ENCODE measurements at places on chromosomes 4 and X.

- no peak for DNase-seq
Observed at GRCh38 chr4:118968005-118968404, 79.4 kb downstream of the SYNPO2 start.

DNA sequence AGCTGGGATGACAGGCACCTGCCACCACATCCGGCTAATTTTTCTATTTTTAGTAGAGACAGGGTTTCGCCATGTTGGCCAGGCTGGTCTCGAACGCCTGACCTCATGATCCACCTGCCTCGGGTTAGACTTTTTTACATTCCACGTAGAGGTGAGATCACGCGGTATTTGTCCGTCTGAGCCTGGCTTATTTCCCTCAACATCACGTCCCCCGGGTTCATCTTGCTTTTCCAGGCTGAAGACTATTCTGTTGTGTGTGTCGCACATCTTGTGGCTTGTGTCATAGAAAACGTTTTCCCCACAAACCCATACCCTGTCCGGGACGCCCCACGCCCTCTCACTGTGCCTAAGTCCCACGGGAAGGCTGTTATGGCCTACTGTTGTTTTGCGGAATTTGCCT lies 185.3 kb downstream of the CRLF2 start:
- no peak for DNase-seq

GRCh38 chr4:182207830-182208396 lies 35.3 kb upstream of the TENM3 start:
- DNase-seq, result no peak

GRCh38 chr4:147901916-147902315 lies 170.0 kb downstream of the ARHGAP10 start:
- DNase-seq, result no peak

DNA sequence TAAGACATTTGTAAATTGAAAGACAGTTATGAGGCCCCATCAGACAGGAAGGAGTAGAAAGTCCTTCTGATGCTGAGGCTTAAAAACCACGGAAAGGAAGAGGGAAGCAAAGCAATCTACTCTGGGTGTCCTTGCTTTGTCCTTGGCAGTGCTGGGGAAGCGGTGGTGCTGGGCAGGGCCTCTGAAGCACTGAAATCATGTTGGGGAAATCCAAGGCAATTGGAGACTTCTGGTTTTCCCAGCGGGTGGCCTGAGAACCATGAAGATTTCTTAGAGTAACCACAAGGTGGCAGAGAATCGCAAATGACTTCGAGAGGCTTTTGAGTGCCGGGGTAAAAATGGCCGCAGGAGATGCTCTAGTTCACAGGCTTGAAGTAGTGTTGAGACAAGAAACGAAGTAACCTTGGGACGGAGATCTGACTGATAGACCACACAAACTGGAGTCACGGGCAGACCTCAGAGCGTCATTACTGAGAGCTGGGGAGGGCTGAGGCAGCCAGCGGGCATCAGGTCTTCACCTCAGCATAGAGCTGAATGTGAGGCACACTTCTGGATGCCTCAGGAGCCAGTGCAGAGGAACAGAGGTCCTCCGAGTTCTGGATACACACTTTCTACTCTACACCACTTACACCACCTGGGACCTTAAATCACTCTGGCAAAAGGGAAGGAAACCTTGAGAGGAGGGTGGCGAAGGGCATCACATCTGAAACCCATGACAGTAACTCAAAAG lies 130.7 kb upstream of the GPRIN3 start:
- no peak for DNase-seq

DNA sequence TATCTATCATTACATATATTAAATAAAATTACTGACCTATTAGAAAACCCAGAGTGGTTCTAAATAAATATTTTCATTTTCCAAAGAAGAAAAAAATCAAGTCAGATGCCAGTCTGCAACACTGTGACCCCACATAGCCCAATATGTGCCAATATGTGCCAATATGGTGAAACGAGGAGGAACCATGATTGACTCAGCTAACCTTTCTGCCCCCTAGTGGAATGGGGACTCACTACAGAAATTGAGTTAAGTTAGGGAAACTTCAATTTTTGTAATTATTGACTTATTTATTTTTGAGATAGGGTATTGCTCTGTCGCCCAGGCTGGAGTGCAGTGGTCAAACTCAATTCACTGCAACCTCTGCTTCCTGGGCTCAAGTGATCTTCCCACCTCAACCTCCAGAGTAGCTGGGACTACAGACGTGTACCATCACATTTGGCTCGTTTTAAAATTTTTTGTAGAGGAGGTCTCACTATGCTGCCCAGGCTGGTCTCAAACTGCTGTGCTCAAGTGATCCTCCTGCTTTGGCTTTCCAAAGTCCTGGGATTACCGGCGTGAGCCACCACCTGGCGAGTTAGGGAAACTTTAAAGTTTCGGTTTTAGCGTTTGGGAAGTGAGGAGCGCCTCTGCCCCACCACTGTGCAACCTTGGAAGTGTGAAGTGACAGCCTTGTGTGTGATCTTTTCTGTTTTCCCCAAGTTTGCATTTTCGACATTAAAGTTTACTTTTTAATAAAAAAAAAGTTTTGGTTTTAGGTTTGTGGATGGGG lies 116.8 kb upstream of the SHISA3 start:
- no peak for DNase-seq

GRCh38 chr4:138669479-138670315 lies 345.9 kb upstream of the NOCT start:
- DNase-seq, result no peak

DNA sequence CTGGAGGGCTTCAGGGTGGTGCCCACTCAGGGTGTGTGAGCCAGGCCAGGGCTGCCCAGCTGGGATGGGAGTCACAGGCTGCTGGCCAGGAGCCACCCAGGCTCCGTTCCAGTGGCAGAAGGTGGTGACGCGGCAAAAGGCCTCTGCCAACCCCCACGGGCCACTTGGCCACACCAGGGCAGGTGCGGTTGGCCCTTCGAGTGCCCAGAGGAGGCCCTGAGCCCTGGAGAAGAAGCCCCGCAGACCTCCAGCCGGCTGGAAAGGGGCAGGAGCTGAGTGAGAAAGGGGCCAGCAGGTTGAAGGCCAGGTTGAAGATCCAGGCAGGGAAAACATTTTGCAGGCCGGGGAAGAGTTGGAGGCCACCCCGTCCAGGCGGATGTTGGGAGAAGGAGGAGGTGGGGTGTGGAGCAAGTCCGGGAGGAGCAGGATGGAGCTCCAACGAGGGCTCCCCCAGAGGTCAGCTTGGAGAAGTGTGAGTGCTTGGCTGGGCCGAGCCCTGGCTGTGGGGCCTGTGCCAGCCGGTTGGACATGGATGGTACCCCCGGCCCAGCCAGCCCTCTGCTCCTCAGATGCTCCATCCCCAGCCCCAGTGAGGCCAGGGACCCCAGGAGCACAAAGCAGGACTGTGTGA lies 2.8 kb upstream of the CPLX1 start:
- DNase-seq, result no peak

GRCh38 chr4:152843481-152844090 lies 63.8 kb downstream of the ARFIP1 start:
- no peak for DNase-seq

DNA sequence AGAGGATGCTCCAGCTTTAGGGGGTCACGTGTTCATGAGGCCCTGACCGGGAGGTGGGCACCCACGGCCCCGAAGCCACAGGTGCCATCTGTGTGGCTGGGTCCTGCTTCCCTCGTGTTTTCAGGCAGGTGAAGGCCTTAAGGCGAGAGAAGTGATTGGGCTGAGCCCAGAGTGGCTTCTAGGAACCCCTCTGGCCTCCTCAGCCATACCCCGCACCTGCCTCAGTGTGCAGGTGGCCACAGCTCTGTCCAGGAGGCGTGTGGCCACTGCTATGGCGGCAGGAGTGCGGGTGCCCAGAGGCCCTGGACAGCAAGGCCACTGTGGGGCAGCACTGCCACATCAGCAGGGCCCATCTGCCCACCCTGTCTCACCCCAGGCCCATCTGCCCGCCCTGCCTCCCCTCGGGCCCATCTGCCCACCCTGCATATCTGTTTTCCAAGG lies 25.0 kb downstream of the NKX1-1 start:
- no peak for DNase-seq

DNA sequence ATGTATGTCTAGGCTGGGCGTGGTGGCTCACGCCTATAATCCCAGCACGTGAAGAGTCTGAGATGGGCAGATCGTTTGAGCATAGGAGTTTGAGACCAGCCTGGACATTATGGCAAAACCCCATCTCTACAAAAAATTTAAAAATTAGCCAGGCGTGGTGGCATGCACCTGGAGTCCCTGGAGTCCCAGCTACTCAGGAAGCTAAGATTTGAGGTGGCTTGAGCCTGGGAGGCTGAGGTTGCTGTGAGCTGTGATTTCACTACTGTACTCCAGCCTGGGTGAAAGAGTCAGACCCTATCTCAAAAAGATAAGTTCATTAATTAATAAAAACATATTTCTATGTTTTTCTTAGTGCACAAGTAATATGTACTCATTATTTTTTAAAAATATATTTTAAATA lies 238.1 kb downstream of the ARHGAP24 start:
- DNase-seq, result no peak

- DNase-seq, result no peak
Observed at GRCh38 chr4:121648516-121648915, 48.3 kb downstream of the ANXA5 start.

DNA sequence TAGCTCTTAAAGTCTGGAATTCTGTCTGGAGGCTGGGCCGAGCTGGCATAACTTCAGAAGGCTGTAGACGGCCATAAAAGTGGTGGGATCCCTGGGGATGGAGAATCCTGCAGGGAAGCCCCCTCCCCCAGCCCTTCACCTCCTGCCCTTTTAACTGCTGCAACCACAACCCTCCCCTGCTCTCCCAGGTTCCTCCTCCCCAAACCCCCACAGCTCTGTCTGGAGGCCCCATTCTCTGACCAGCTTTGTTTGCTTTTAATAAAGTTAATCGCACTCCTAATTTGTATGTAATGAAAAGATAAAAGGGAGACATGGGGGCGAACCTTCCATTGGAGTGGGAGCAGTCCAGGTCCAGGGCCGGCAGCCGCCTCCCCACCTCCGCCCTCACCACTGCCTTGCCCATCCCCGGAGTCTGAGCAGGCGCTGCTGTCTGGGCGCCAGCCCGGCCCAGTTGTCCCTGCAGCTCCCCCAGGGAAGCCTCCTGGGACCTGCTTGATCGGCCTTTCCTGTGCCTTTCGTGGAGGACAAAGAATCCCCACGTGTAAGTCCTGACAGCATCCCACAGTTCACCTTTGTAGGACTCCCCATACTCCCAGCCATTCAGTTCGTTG lies 84.3 kb downstream of the PJA1 start:
- DNase-seq, result no peak

GRCh38 chr4:145388043-145388442 lies 93.6 kb upstream of the SMAD1 start:
- DNase-seq, result no peak

GRCh38 chr4:39731908-39732307 lies 34.0 kb downstream of the UBE2K start:
- no peak for DNase-seq

DNA sequence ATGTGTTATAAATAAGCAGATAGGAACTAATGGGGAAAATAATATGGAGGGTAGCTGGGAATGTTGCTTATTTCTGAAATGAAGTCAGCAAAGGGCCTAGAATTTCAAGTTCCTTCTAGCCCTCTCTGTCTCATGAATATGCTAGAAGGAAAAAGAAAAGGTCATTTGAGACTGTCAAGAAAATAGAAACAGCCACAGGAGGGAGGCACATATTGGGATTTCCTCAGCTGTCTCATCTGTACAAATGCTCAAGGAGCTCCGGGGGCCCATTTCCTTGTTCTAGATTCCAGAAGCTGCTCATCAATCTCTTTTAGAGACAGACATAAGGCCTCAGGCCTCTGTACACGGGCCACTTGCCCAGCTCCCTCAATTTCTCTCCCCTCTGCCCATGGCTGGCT lies 127.6 kb upstream of the ETNPPL start:
- DNase-seq, result no peak

Data from anterior cingulate cortex (tissue), 58 donors.